ENCODE measurements at places on chromosomes 11 and 22. TPM values are rescaled to one million over a fixed set of nuclear protein-coding genes. Genes with fewer than 3 reads are reported as not detected.

Gene TH
- total RNA-seq: not detected

DNA sequence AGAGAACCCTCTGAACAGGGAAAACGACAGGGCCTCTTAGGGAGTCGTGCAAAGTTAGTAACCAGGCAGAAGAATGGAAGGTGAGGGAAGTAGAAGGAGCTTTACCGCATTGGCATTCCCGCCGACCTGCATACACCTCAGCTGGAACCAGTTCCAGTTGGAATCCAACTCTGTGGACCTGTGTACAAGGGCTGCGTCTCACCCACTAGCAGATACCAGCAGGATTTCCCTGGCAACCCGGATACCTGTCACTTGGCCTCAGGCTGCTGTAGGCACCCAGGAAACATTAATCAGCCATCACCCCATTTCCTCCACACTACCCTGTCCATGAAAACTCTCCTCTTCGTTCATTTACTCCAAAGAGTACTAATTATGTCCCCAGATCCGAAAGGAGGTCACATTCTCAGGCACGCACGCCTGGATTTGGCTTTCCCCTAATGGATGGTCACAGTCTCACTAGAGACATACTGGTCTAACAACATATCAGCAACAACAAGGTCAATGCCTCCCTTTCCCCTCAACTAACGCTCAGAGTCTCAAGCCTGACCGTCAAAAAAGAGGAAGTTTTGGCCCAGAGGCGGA is 842 bp downstream of the ARFGAP2 start:
- DNase-seq: no peak

DNA sequence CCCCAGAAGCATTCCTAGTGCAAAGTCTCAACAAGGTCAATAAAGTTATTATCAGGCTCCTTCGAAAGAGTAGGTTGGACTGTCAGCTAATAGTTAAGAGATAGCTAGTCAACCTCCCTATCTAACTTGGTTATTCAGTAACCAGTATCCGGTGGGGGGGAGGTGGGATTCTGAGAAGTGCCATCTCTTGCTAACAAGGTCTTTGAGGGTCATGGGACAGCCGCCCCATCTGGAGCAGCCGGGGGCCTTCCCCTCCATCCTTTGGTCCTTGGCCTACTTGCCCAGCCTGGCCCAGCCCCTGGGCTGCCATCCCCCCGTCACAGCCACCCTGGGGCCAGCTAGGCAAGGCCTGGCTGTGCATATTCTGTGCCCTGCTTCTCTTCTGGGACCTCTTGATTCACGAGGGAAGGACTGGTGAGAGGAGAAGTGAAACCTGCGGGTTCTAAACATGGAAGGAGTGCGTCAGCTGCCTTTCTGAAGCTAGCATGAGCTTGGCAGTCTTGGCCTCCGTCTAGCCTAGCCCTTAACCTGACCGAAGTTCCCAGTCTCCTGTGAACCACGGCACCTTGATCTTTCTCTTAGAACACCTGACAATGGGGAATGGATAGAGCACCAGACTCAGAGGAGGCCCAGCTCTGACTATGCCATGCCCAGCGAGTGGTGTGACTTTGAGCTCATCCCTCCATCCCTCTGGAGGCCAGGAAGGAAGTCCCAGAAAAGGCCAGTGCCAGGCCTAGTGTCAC is 9.3 kb downstream of the SLC37A2 start:
- no peak for DNase-seq

DNA sequence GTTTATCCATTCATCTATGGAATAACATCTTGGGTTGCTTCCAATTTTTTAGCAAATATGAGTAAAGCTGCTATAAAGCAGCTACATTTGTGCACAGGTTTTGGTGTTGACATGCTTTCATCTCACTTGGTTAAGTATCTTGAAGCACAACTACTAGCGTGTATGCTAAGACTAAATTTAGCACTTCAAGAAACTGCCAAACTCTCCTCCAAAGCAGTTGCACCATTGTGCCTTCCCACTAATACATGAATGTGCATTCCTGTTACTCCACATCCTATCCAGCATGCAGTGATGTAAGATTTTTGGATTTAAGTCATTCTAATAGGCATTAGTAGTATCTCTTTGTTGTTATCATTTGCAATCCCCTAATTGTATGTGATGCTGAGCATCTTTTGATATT is 230.7 kb downstream of the KCNA4 start:
- no peak for DNase-seq

Gene SERPING1
- 31.0 TPM for total RNA-seq

DNA sequence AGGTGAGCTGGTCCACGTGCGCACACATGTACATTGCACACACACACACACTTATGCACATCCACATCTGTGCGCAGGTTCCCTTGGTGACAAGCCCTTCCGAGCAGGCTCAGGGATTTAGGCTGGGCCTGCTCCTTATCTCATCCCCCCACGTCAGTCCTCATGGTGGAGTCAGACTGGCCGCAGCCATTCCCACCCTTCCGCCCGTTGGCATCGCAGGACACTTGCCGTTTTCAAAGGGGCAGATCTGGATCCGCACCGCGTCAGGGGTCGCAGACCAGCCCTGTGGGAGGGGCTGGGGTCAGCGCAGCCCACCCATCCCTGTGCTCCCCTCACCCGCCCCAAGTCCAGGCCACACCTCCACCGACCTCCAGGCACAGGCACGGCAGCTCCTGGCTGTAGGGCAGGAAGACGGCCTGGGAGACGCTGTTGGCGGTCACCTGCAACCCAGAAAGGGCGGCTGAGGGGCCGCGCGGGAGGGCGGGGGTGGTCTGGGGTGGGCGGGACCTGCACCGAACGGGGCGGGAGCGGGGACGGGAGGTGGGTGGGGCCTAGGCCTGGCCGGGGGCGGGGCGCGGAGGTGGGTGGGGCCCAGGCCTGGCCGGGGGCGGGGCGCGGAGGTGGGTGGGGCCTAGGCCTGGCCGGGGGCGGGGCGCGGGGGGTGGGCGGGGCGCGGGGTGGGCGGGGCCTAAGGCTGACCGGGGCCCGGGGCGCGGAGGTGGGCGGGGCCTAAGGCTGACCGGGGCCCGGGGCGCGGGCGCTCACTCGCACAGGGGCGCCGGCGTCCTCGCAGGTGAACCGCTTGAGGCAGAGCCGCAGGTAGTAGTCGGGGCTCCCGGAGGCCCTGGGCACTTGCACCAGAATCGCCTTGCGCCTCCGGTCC is 13.3 kb downstream of the IL17REL start:
- DNase-seq: peak; percentile 72

DNA sequence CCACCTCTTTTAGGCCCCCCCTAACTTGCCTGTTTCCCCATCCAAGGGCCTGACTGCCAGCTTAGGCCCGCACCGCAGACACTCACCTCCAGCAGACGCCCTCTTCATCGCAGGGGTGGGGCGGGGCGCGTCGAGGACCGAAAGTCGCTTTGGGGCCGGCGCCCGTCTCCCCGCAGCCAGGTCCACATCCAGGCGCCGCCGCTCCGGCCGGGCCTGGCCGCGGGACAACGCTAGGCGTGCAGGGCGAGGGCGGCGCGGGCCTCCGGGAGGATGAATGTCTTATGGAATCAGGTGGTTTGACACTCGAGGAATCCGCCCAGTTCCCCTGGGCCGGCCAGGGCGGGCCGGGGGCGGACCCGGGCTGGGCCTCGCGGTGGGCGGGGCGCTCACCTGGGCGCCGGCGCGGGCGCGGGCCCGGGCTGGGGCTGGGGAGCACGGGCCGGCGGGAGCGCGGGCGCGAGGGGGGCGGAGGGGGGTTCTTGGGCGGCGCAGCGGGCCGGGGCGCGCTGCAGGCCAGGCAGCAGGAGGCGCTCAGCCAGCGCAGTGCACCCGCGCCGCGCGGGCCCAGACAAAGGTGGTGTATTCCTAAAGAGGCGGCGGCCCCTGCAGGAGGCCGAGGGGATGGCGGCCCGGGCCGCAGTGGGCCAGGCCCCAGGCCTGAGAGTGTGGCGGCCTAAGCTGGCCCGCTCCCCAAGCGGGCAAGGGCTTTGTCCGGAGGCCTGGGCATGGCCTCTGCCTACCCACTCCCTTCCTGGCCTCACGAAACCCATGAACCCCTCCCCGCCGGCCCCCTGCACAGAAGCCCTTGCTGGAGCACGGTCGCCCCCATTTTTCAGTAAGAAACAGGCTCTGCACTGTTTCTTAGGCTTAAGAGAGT is 177.6 kb downstream of the IGLL1 start:
- peak; percentile 91 for DNase-seq

DNA sequence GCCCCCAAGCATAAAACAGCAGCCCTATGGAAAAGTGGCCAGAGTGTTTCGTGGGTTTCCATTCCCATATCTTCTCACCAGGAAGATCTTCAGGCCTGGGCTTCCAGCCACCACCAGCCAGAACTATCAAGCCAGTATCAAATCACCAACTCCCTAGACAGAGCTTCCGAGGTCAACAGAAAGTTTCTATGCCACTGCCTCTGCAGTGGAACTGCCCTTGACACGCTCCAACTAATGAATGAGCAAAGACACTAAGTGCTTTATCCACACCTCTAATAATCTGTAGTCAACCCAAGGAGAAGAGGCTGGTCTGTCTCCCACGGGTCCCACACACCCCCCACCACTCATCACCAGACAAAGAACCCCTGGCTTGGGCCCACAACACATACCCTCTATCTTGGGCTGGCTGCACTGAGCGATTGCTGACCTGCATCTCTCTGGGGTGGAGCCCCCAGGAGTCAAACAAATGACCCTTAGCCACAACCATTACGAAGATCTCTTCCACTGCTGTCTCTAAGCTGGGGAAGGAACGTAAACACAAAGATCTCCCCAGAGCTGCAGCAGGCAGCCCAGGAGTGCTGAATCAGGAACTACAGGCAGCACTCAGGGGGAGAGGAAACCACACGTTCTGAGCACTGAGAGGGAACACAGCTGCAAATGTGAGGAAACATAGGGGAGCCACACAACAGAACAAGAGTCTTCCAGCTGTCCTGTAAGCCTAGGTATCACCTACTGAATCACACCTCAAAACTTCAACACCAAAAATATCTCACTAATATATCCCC is 9.7 kb downstream of the OR5AN1 start:
- no peak for DNase-seq

GRCh38 chr11:33329705-33330329 is 72.6 kb downstream of the HIPK3 start:
- DNase-seq: no peak

GRCh38 chr11:87213444-87213843 is 175.7 kb downstream of the TMEM135 start:
- no peak for DNase-seq

GRCh38 chr11:57240007-57240406 is 3.0 kb upstream of the APLNR start:
- DNase-seq: no peak

DNA sequence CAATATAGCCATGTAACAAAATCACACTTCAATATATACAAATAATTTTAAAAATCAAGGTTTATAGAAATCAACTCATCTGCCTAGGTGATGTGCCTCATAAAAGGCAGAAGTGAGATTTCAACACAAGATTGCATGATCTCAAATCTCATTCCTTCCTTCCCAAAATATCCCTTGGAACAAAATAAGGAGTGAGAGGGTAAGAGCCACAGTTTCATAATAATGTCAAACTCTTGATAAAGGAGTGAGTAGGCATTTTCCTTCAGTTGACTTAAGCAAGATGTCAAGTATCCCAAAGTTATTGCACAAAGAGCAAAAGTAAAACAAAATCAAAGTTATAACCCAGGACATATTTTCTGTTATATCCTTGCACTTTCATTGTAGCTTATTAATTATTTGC is 81.3 kb downstream of the C22orf31 start:
- no peak for DNase-seq

Gene ARHGEF17
- 7.6 TPM for total RNA-seq

DNA sequence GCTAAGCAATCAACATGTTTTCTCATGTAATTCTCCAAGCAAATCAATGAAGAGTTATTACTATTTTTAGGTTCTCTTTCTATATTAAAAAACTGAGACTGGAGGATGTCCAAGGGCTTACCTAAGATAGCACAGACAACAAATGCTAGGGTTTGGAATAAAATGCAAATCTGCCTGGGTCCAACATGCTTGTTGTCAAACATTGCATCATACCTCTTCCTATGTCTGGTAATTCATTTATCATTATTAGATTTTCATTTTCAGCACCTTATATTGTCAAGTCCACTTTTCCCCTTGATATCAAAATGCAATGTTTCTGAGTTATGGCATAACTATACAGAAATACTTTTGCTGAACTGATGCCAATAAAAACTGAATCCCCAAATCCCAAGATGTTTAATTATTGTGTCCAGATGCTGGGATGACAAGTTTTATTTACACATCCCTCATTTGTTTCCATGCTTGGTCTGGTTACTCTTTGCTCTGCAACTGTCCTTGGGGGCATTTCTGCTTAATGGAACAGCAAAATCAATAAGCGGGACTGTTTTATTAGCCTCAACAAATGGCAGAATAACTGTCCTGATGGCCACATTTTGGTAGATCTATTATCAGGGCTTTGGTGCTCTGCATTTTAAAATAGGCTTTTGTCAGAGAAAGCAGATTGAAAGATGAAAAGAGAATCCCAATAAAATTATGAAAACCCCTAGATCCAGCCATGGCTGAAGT is 86.0 kb downstream of the C11orf87 start:
- no peak for DNase-seq

DNA sequence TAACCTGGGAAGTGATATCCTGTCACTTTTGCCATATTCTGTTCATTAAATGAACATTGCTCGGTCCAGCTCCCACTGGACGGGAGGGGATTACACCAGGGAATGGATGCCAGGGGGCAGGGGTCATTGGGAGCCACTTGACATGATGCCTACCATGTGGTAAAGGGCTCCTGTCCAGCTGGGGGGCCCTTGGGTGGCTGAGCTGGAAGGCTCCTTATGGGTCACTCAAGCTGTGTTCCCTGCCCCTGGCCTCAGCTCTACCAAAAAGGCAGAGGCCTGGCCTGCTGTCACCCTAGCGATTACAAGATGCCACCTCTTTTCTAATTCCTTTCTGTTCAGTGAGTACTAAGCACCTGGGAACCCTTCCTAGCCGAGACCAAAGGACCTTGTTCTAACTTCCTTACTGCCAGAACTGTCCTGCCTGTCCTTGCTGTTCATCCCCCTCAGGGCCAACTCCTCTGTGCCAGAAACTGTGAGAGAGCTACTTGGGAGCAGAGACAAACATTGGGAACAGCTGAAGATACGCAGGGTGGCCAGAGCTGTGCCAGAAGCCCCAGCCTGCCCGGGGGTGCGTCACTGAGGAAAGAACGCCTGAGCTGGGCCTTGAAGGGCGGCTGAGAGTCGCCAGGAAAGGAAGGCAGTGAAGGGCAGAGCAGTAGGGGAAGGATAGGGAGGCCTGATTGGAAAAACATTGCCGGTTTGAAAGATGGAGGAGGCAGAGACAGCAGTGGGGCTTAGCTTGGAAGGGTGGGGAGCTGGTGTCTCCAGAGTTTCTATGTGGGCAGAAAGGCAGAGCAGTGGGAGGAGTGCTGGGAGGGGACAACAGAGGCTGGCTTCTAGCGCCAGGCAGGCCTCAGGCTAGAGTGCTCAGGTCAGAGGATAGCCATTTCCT is 12.7 kb upstream of the UVRAG start:
- DNase-seq: no peak

All from mucosa of descending colon (tissue), 3 donors.